ENCODE measurements at places on chromosomes 3 and 15.

DNA sequence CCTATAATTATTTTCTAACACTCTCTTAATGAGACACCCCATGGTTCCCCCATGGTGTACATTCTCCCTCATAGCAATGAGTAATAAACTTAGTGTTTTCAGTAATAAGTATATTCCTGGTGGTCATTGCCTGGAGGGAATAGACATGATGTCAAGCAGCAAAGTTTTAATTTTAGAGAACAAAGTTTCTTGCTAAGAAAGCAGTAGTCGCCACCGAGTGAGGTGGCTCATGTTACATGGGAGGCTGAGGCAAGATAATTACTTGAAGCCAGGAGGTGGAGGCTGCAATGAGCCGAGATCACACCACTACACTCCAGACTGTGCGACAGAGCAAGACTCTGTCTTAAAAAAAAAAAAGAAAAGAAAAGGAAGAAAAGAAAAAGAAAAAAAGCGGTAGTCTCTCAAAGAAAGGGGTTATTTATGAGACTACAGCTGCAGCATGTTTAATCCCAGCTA, 2.4 kb upstream of the ELP6 start:
- DNase-seq, result no peak

DNA sequence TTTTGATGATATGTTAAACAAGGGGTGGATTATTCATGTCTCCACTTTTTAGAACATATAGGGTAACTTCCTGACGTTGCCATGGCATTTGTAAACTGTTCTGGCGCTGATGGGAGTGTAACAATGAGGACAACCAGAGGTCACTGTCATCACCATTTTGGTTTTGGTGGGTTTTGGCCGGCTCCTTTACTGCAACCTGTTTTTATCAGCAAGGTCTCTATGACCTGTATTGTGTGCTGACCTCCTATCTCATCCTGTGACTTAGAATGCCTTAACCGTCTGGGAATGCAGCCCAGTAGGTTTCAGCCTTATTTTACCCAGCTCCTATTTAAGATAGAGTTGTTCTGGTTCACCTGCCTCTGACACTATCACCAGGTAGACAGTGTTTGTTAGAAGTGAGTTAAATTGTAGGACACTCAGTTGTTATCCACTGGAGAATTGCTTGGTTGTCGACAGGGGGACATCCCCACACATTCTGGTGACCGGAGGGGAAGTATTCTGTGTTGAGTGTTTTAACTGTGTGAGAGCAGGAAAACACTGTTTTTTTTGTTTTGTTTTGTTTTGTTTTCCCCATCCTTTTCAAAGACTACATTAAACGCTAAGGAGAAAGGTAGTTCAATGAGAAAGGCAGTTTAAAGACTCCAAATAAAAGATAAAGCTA, 36.9 kb upstream of the SKIL start:
- DNase-seq, result no peak

- DNase-seq, result no peak
These were observed 163.5 kb downstream of the CNTN4 start for GRCh38 chr3:2262204-2262603.

DNA sequence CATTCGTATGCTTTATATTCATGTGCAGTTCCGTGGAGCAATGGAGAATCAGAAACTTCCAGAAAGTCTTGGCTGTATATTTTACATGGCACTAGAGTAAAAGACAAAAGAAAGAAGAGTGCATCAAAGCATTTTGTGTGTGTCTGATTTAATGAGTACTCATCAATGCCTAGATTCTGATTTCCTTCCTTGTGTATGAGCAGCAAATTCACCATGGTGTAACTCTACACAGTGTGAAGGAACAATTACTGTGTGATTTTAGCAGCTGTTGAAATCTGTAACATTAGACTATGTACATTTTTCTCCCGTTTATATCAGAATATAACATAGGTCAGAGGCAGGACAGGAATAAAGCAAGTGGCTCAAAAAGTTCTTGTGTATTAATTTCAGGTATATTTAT, 102.0 kb upstream of the TSC22D2 start:
- no peak for DNase-seq

DNA sequence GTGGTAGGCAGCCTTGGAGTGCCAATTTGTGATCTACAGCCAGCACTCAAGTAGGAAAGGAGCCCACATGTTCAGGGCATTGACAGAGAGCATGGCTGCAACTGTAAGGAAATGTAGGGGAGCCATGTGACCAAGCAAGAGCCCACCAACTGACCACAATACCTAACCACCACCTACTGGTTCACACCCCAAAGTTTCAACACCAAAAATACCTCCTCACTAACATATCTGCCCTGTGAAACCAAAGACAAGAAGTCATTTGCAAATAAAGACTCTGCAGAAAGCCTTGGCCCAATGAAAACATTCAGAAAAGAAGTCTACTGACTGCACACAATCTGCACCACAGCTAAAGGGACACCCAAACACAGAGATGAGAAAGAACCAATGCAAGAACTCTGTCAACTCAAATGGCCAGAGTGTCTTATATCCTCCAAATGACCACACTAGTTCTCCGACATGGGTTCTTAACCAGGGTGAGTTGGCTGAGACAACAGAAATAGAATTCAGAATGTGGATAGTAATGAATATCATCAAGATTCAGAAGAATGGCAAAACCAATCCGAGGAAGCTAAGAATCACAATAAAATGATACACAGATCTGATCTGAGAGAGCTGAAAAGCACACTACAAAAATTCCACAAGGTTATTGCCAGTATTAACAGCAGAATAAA, 40.6 kb downstream of the SLC9C1 start:
- no peak for DNase-seq

DNA sequence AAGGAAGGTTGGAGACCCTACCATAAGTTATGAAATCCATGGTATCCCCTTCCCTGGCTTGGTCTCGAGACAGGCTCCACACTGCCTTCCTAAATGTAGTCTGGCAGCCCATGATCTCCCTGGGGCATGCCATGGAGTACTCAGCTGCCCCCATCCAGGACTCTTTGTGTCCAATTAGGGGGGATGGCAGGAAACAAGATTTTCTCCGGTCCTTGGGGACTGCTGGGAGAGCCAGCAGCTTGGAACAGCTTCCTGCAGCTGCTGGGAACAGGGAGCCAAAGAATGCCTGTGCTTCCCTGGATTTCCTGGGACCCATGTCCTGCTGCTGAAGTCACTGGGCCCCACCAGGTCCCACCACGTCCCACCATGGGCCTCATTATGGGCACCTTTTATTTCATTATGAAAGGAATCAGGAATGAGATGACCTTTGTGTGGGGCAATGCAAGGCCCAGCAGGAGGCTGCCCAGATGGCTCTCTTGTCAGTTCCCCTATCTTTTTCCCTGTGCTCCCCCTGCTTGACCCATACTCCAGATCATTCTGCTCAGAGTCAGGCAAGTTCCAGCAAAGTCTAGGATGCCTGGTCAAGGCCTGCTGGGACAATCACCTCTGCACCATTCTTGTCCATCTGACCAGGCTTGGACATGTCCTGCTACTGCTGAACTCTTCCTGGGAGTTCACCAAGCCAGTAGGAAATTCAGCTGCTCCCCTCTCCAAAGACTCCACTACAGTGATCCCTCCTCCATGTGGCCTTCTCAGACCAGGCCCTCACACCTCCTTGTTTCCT, 15.0 kb upstream of the DAG1 start:
- peak; percentile 33 for DNase-seq

DNA sequence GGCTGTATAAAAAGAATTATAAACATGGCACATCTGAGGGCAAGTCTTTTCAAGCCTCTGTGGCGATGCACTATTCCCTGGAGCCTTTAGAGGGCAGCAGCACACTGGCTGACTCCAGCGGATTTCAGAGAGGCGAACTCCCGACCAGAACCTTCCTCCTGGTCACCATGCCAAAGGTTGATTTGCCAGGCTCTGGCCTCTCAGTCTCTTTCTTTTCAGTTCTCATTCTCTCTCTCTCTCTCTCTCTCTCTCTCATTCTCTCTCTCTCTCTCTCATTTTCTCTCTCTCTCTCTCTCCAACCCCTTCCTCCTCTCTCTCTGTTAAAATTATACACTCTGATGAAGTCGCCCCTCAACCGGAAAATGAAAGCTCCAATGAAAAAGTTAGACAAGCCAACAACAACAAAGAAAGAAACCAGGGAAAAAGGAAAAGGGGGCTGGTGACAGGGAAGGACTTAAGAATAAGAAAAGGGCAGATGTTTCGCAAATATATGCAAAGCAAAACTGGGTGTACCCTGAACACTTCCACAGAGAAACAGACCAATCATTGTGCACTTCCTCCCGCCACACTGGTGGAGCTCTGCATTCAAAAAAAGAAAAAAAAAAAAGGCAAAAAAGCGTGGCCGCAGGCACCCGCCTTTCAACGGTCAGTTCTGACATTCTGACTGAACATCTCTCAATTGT, 90.2 kb downstream of the TIGIT start:
- DNase-seq, result peak; percentile 86

DNA sequence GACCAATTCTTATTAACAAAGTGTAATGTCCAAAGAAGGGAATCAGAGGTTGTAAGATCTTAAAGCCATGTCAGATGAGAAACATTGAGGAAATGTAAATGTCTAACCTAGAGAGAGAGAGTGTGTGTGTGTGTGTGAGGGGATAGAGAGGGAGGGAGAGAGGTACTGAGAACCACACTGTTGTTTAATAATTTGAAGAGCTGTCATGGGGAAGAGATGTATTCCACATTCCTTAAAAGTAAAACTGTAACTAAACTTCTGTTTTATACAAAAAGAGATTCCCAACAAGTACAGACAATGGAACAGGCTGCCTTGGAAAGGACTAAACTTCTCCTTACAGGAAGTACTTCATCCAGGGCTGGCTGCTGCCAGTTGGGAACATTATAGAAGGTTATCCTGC, 68.9 kb upstream of the BOC start:
- no peak for DNase-seq

- no peak for DNase-seq
These were observed 630.4 kb upstream of the ADAMTS9 start for GRCh38 chr3:65318231-65318630.

- no peak for DNase-seq
These were observed 106.3 kb upstream of the ABHD17C start for GRCh38 chr15:80588801-80589200.

GRCh38 chr3:138257986-138258385, 70.9 kb downstream of the ARMC8 start:
- DNase-seq, result no peak

- DNase-seq, result no peak
These were observed 232.6 kb upstream of the CHRM5 start for GRCh38 chr15:33735637-33736247.

DNA sequence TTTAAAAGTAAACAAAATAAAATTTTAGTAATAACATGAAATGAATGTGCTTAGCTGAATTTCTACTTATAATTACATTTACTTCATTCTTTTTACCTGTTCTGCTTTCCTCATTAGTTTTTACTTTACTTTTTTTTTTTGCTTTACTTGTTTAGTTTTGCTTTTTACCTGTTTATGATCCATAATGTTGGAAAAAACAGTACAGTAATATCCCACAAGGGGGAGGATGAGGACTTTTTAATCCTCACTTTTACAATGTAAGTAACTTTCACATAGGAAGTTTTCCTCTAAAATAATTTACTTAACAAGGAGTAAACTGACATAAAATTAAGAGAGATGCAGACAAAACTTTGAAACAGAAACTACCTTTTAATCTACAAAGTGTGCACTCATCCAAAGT, 268.7 kb downstream of the TBC1D5 start:
- DNase-seq, result no peak

DNA sequence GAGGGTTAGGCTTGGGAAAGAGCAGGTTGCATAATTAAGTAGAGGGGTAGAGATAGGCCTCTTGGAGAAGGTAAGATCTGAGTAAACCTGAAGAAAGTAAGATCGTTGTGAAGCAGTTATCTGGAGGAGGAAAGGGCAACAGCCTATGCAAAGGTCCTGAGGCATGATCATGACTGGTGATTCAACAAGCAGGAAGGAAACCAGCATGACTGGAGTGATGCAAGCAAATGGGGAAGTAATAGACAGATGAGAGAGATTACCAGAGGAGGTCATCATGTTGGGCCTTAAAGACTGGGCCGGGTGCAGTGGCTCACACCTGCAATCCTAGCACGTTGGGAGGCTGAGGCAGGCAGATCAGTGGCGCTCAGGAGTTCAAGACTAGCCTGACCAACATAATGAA, 360.2 kb downstream of the EPHB1 start:
- no peak for DNase-seq

GRCh38 chr3:24167429-24167828, 222.3 kb downstream of the NR1D2 start:
- DNase-seq, result no peak
